ENCODE measurements at places on chromosomes 16 and 17.

- DNase-seq: no peak
Measured at GRCh38 chr16:70267516-70267915, 15.8 kb upstream of the EXOSC6 start.

GRCh38 chr17:35679007-35679682, 52.3 kb upstream of the RASL10B start:
- DNase-seq: no peak

- no peak for DNase-seq
Measured at GRCh38 chr17:29567304-29567553, 392 bp upstream of the ABHD15 start.

- no peak for DNase-seq
Measured at GRCh38 chr17:77330602-77331081, 189.9 kb downstream of the SEC14L1 start.

- no peak for DNase-seq
Measured at GRCh38 chr16:86300746-86301481, 209.4 kb upstream of the FOXF1 start.

DNA sequence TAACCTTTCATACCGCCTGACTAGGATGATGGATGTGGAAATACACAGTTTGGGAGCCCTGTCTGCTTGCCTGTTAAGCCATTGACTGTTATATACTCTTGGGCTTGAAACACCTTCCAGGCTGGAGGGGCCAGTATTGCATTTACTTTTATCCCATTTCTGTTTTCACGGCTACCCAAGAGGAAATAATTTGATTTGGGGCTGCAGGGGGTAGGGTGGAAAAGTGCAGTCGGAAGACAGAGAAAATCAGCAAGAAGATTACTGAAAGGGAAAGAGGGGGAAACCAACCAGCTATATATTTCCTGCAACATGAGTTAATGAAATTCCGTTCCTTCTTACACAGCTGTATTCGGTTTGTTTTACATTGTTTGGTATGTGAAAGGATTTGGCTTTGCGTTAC, 202.5 kb downstream of the CDH13 start:
- no peak for DNase-seq

- no peak for DNase-seq
Measured at GRCh38 chr16:48608871-48609651, 919 bp downstream of the N4BP1 start.

- no peak for DNase-seq
Measured at GRCh38 chr16:81842564-81843242, 63.6 kb downstream of the PLCG2 start.

DNA sequence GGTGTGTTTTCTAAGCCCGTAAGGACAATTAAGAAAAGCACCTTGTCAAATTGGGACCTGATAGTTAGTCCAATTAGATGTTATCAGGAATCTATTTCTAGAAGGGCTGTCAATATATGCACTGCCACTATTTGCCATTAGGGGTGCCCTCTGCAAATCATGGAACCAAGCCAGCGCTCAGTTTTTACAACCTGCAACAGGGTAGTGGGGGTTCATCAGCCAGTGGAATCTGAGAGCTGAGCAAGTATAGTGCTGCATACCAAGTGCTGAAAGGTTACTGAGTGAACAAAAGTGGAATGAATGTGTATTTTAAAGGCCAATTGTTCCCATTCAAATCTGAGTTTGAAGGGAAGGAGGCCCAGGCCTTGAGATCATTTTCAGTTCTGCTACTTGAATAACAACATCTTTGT, 10.4 kb downstream of the PRR11 start:
- DNase-seq: no peak

DNA sequence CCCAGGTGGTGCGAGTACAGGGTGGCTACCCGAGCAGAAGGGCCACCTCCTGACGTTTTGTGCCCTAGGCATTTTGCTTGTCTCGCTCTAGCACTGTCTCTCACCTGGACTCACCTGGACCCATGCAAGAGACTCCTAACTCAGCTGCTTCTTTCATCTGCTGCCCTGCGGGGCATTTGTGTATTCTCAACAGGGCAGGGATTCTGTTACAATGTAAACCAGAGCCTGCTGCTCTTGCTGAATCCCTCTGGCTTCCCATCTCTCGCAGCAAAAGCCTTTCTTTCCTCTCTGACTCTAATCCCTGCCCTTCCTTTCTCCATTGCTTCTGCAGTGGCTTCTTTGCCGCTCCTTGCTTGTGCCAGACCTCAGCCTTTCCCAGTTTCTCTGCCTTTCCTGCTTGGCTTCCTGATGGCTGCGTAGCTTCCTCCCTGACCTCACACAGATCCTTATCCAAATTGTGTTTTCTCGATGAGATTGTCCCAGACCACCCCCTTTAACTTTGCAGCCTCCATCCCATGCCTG, 10.2 kb downstream of the ARSG start:
- no peak for DNase-seq

DNA sequence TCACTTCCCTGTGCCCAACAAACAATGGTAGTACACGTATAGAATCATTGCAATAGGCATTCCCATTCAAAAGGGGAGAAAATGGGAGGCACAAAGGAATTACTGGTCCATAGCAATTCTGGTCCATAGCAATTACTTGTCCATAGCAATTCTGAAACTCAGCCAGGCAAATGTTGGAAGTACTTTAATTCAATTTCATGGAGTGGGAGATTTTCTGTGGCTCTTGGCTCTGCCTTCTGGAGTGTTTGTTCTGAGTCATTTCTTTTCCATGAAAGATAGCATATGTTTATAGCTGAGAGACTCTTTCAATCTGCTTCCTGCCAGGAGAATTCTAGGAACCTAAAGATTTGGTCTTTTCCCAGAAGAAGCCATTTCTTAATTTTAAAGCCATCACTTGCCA, 182.8 kb upstream of the ELAC2 start:
- no peak for DNase-seq

DNA sequence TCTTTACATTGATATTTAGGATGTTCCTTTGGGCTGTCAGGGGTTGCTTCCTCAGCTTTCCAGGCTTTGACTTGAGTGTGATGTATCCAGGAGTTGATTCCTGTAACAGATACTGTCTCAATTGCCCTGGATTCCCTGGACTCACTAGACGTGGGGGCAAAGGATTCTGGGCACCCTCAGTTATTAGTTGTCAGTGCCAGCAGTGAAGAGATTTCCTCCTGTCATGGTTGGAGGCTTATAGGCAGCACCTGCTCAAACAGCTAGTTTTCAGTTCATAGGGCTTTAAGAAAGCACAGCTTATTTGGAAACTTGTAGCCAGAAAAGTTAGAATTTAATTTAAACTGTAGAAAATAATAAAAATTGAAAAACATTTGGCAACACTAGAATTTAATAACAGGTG, 9.5 kb upstream of the B4GALNT2 start:
- no peak for DNase-seq

- no peak for DNase-seq
Measured at GRCh38 chr16:22933173-22933572, 119.2 kb downstream of the HS3ST2 start.

GRCh38 chr17:82333279-82334171, at the start of gene SECTM1:
TSS of gene SECTM1 (minus strand) at chr17:82333766. CDS start at chr17:82327240, 6,526 bp downstream.
- DNase-seq: no peak

DNA sequence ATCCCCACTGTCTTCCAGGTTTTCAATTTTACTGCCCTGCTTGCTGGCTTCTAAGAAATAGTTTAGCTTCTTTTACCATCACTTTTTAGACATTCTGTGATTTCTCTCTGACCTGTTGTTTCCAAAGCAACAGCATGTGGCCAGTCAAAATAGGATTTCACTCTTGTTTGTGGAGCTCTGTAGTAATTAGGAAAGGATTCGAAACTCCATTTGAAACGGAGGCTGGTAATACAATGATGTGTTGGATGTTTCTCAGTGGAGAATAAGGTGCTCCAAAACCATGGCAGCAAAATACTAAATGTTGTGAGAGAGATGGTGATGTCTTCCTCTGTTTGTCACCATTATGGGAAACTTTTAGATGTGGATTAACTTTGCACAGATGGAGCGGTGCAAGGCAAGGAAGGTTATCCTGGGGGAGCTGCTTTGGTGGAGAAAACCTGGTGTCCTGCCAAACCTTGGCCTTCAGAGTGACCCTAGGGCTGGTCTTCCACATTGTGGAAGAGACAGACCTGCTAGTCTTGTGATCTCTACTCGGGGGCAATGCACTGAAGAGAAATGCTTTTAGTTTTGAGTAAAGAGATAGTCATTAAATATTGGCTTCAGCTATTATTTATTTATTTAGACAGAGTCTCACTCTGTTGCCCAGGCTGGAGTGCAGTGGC, 79.4 kb downstream of the PRKCA start:
- no peak for DNase-seq

DNA sequence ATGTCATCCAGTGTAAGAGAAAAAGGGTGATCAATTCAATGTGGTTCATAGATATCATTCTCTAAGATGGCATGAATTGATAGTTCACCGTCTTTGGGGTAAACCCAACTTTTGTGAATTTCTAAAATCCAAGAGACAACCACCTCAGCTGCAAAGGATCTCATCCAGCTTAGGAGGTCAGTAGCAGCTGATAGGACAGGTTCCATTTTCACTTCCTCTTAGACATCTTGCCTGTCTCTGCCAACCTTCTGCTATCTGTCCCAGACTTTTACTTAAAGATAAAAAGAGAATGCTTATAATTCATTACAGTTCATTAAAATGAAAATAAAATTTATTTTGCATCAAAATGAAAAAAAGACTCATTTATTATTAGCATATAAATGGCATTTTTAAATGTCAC, 468.2 kb downstream of the XYLT1 start:
- DNase-seq: no peak

DNA sequence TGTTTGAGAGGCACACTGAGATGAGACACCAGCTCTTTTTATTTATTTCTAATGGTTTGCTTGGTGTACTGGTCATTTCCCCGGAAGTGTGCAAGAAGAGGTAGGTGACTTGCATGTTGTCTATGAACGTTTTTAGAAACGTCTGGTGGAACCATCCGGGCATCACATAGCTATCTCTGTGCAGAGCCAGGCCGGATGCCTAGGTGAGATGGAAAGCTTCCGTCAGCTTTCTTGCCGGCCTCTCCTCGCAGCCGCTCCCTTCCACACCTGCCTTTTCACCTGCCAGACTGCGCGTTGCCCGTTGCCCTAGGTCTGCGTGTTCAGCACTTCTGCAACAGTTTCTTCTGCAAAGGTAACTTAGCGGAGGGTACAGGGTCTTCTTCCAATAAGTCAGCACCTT, 416.0 kb downstream of the WWOX start:
- no peak for DNase-seq

GRCh38 chr17:72039490-72039889, 81.3 kb upstream of the SOX9 start:
- DNase-seq: no peak

DNA sequence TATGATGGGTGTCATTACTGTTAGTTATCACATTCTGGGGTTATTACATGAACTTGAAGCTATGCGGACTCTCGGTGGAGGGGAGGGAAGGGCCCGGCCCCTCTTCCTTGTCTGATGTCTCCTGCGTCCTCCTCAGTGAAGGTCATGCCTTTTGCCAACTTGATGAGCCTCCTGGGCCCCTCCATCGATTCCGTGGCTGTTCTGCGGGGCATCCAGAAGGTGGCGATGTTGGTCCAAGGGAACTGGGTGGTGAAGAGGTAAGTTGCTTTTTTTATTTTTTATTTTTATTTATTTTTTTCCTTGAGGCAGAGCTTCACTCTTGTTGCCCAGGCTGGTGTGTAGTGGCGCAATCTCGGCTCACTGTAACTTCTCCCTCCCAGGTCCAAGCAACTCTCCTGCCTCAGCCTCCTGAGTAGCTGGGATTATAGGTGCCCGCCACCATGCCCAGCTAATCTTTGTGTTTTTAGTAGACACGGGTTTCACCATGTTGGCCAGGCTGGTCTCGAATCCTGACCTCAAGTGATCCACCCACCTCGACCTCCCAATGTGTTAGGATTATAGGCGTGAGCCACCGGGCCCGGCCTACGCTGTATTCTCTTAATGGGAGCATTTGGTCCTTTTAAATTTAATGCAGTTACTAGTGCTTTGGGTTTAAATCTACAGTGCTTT, 21.6 kb downstream of the POLR3E start:
- DNase-seq: no peak

DNA sequence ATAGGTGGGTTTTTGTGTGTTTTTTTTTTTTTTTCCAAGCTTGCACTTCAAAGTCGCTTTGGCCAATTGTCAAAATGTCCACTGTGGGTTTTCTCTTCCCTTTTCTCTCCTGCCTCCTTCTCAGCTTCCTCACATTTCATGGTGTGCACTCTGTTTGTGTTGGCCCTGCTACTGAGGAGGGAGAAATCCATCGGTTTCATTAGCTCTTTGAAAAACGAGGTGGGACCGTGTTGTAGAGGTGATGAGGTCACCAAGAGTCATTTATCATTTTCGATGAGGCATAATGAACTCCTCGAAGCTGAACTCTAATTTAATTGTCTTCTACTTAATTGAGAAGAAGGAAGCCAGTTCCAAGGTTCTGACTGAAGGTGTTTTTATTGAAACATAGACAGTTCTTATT, 174.4 kb upstream of the TOX3 start:
- no peak for DNase-seq

- DNase-seq: no peak
Measured at GRCh38 chr17:60082946-60083471, 4.3 kb upstream of the HEATR6 start.

DNA sequence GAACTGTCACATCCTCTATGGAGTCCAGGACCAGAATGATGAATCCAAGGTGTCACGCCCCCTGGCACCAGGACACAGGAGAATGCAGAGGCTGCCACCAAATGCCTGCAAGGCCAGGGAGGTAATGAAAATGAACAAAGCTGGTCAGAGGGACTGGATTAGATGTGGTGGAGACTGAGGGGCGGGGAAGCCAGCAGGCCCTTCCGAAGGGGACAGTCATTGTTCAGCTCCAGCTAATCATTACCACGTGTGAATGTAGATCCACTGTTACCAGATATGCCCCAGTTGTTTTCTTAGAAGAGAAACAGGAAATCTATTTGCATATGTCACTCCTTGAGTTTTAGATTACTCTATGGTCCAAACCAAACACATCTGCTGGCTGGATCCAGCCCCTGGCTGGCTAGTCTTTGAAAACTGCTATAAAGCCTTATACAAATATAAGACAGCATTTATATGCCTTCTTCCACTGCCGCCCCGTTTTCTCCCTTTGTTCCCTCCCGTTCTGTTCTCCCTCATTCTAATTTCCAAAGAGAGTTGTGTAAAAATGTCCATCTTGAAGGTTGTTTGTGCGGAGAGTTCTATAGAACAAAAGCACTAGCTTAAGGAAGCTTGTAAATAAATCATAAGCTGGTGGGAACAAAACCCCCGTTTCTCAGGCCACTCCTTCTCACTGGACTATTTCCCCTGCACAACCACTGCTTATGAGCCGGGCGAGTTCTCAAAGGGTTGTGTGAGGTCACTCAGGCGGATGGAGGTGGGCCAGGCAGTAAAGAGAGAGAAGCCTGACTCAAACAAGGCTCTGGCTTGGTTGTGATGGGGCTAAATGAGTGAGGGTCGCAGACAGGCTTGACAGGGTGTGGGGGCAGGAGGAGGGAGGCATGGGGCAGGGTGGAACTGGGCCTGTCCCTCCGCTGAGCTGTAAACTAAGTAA, 14.2 kb downstream of the CRYM start:
- no peak for DNase-seq
